Stimulated activated CD4-positive, alpha-beta T cell treated with anti-CD3 and anti-CD28 coated beads, Interleukin-4, amount 100 ng/mL, for 48 hours (primary cell): ENCODE measurements at places on chromosomes 16 and 17.

DNA sequence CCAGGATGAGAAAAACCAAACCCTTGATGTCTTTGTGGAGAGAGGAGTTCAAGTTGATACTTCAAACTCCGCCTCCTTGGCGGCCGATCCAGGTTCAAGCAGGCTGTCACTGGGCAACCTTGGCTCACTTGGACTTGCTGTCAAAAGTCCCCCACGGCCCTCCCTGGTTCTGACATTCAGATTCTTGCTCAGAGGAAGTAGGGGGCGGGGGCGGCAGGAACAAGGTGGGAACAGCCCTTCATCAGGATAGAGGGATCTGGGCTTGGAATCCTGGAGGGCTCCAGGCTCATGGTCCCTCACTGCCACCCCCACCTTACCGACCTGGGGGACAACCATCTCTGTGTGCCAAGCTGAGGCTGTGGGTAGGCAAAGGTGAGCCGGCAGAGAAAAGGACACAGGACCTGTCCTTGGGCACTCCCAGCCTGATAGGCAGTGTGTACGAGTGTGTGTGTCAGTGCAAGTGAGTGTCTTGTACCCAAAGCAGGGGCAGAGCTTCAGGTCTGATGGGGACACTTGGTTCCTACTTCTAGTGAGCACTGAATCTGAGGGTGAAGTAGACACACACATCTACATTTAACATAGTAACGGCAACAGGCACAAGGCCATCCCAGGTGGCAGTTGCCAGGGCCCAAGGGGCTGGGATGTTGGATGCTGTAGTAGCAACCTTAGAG lies 6.6 kb upstream of the TSPOAP1 start:
- DNase-seq: peak; percentile 60

GRCh38 chr17:27778183-27778582 lies 22.1 kb downstream of the NOS2 start:
- no peak for DNase-seq

DNA sequence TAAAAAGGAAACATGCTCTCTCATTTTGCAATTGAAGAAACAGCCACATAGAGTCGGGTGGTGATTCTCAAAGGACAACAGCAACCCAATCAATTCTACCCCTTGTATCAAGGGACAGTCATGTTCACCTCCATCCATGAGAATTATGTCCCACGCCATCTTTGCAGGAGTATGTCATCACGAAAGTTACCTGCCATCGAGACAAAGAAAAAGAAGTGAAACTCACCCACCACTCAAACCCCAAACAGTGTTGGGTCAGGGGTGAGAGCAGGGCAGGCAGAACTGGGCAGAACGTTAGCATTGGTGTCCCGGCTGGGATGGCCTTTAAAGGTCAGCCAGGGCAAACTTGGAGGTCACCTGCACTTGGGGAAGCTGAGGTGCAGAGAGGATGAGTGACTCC lies 24.2 kb upstream of the HNF1B start:
- DNase-seq: no peak

DNA sequence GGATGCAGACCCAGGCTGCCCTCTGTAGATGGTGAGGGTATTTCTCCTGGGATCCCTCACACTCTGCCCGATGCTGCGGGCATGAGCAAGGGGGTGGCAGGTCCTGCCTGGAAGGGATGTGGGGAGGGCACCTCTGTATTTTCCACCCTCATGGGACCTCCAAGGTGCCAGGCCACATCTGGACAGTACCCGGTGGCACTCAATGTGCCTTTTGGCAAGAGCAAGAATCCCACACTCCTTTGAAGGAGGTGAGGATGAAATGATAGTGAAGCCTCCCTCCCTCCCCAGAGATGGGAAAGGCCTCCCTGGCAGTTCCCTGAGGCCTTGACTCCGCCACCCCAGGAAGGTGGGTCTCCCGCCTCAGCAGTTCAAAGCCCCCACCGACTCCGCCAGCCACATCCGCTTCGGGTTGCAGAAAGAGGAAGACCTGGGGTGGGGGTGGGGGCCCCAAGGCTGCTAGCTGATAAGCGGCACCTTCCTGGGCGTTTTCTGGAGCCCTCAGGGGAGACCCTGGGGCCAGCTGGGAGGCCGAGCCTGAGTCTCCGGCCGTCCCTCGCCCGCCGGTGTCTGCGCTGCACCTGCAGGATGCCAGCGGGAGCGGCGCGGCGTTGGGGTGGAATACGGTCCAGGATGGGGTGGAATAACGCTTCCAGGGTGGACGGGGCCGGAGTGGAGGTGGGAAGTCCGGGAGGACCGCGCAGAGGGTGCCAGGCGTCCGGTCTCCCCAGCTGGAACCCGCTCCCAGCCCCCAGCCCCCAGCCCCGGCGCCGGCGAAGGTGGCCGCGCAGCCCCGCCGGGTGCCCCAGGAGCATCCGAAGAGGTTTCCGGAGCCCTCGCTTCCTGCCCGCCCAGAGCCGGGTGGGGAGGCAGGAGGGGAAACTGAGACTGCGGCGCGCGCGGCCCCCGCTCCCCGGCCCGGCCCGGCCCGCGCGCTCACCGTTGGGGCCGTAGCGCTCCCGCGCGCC lies 718 bp downstream of the ATP2A3 start:
- peak; percentile 38 for DNase-seq

GRCh38 chr17:41629316-41629715 lies 4.9 kb upstream of the KRT17 start:
- DNase-seq: no peak

DNA sequence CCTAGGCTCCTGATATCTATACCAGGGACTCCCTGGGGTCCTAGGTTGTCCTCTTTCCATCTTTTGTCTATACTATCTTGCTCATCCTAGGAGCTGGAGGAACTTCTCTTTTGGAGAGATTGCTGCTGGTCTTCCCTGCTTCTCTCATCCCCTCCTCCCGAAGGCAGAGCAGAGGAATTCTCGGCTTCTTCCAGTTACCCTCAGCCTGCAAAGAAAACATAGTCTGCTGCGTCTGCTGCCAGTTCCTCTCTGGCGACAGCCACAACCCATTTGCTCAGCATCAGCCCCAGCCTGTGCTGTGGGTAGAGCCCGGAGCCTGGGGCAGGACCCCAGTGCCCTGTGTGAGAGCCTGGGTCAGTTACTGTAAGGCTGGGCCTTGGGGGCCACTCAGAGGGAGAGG lies 21.5 kb upstream of the DYNLL2 start:
- DNase-seq: no peak

DNA sequence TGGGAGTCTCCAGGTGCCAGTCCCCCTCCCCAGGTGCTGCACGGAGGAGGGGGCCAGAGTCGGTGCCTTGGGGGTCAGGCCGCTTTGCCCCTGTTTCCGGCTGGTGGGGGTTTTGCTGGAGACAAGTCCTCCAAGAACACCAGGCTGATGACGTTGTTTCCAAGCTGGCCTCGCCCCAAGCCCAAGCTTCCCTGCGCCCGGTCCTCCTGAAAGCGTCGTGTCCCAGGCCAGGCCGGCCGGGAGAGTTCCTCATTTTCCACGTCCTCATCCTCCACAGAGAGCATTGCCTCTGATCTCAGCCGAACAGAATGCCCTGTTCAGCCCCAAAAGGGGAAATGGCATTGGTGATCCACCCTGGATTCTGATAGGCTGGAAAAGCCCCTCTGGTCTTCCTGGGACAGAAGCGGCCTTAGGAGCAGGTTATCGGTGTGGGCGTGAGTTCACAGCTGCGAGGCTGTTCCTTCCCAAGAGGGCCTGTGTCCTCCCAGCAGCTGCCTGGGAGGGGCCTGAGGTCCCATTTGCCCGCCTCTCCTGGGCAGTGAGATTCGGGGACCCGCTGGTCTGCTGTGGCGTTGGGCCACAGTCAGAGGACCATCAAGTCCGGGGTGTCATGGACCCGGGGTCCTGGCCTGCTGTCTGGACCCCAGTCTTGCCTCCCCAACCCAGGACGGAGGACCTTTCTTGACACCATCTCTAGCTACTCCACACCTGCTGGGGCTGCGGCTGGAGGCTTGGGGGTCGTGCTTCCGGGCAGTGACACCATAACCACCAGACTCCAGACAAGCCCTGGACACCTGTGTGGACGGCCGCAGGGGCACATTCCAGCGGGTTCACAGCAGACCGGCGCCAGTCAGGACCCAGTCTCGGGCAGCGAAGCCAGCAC lies 7.1 kb downstream of the SOX8 start:
- no peak for DNase-seq

DNA sequence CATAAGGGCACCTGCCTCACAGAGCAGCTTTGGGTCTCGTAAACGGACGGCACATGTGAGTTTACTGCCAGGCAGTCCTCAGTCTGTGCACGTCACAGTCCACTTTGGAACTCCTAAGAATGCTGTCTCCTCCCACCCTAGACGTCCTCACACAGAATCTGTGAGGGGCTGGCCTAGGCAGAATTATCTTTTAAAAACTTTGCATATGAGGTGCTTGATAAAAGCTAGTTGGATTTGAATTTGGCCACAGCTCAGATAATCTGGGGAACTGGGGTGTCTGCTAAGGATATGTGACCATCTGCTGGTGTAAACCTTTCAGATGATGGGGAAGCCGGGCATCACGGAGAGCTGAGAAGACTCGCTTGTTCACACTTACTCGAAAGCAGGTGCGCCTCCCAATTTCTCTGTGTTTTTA lies 64.4 kb downstream of the METRNL start:
- DNase-seq: no peak
